Stimulated activated CD4-positive, alpha-beta T cell treated with anti-CD3 and anti-CD28 coated beads, Interleukin-12 subunit alpha, Interleukin-12 subunit beta, amount 100 ng/mL, for 48 hours (primary cell): ENCODE measurements at places on chromosomes 2 and 18.

DNA sequence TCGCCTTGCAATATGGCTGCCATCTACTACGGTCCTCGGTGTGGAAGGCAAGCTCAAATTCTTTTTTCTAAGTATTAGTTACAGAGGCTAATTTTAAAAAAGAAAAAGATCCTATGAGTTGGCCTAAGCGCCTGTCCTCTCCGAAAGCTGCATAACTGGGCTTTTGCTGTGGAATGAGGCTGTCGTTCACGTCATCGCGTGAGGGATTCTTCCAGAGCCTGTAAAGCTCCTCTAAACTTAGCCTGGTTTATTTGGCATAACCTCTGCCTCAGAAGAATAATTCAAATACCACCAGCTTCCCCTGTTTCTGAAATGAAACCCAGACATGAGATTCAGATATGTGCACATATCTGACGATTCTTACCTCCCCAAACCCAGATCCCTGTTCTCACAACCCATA lies 187.4 kb downstream of the DNER start:
- DNase-seq, result no peak

DNA sequence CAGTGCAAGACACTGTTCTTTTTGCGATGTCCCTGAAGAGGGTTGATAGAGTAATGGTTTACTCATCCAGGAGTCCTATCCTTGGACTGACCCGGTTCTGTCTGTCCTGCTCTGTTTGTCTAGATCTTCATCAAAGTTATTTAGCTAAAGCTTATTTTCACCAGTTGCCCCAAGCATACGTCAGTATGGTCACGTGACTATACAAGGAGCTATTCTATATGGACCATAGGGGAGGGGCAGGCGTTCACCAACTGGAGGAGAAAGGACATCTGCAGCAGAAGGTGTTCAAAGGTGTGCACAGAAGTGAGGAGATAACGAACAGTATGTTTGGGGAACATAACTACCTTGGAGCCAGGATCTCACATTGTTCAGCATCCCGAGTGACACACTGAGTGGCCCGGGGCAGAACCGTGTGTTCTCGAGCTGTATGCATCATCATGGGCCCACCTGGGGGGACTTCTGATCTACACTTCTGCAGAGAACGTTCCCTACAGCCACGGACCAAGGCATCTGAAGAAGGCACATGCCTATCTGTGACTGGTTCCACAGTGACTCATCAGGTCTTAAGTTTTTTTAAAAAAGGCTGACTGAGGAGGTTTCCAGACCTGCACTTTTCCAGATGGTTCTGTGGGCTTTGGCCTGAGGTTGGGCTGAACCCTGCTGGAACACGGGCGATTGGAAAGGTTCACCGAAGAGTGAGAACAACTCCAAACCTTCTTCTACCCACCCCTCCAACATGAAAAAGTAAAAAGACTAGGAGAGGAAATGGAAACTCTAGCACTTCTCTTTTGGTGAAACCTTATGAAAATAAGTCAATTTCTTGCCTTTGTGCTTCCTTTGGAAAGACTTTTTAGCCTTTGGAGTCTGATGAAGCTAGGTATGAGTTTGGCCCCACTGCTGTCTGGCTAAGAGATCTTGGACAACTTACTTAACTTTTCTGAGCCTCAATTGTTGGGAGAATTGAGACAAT lies 68.6 kb upstream of the YWHAQ start:
- DNase-seq, result no peak

DNA sequence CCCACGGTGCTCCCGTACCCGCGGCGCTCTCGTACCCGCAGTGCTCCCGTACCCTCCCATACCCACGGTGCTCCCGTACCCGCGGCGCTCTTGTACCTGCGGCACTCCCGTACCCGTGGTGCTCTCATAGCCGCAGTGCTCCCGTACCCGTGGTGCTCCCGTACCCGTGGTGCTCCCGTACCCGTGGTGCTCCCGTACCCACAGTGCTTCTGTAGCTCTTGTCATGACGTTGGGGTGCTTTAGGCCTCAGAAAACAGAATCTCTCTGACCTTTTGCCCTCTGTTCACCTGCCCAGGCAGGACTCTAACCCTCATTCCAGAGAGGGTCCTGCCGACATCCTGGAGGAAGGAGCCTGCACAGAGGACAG lies 35.3 kb downstream of the SLC66A2 start:
- no peak for DNase-seq

GRCh38 chr2:75076088-75076487 lies 117.6 kb downstream of the POLE4 start:
- DNase-seq, result no peak

DNA sequence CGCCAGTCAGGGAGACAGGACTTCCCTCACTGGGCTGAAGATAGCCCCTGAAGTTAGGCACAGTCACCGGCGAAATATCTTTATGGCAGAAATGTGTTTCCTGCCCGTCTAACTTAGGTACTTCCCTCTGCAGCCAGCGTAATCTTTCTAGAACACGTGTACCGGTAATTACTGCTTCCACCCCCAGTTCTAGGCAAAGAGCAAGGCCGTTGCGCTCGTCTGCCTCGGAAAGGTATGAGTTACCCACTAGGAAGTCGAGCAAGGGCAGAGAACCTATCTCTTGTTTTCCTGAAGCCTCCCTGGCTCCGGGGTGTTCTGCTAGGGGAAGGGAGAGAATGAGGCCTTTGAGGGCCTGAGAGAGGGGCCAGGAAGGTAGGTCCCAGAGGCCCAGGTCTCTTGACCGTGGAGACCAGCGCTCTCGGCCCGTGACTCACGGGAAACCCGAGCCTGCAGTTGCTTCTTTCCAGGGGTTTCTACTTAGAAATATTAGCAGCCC lies 70.0 kb downstream of the TWSG1 start:
- DNase-seq, result no peak

DNA sequence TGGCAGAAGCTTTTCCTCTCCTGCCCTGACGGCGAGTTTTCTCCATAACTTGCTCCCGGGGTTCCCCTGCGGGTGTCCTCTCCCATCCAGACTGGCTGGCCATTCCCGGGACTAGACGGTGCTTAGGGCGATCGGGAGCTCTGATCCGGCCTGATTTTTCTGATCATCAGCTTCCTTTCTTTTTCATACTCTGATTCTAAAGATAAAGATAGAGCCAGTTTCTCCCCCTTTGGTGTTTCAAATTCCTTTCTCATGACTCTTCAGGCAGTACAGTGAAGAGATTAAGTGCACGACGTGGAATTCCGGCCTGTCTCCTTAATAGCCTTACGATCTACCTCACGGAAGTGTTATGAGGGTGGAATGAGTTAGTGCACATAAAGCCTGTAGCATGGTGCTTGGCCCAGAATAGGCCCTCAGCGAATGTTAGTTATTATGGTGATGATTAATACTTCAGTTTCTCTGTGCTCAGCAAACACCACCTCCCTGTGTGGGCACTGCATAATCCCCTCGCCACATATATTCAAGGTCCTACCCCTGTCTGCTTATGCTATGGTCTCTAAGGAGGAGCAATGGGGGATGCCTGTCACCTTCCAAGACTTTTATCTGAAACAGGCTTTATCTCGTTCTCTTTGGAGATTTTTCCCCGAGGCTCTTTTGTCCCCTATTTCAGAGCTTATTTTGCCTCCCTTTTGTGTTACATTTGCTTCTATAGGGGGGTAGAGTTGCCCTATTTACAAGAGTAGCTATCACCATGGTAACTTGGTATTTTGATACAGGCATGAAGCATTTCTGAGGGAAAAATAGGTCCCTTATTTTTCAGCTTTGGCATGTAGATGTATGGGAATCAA lies 254.8 kb downstream of the CDH2 start:
- no peak for DNase-seq

- DNase-seq, result no peak
These were observed 119.4 kb downstream of the CYRIA start for GRCh38 chr2:16546128-16546754.

DNA sequence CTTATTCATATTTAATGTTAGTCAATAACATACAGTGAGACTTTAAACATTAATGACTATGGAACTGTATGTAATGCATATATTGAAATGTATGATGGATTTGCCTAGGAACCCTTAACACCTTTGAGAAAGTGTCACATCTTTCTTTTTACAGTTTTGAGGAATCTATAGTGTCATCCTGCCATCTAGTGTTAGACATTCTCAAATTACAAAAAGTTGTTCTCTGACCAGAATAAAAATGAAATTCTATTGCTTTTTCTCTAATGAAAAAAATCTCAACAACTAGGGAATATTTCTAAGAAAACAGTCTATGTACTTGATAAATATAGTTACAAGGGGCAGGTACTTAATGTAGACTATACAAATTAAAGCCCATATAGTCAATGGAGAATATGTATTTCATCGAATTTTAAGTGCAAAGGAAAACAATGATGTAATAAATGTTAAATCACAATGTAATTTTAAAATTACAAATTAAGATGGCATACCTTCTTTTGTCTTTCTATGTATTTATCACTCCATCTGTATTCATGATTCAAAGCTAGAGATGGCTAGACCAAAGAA lies 5.1 kb upstream of the CALCRL start:
- no peak for DNase-seq

DNA sequence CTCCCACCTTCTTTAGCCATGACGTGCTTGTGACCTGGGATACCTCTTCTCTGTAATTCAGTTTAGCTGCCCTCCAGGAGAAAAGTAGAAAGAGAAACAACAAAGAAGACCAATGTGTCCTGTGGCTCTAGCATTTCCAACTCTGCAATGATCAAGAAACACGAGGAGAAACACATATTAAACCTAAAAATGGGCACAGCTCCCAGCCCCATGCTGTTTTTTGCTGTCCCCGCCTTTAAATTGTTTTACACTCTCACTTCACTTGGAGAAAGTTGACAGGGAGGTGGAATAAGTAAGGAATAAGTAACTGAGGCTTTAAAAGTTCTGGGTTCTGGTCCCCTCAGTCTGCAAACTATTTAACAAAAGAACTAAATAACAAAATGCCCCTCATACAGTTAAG lies 390.6 kb downstream of the TNS1 start:
- DNase-seq, result no peak

DNA sequence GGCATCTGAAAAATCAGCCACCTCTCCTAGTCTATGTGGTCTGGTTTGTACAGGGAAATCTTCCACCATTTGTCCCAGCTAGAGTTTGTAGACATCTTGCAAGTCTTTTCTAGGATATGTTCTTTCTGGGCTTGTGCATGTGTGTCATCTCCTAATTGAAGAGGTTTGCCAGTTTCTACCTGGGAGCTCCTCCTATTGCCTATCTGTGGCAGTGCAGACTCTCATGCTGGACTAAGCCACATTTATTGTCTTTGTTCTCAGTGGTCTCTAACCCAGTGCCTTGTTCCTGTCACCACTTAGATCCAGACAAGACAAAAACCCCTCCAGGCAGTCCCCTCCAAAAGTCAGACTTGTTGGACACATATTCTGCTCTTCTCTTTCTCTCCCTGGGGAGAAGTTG lies 72.0 kb upstream of the MRPS9 start:
- no peak for DNase-seq

DNA sequence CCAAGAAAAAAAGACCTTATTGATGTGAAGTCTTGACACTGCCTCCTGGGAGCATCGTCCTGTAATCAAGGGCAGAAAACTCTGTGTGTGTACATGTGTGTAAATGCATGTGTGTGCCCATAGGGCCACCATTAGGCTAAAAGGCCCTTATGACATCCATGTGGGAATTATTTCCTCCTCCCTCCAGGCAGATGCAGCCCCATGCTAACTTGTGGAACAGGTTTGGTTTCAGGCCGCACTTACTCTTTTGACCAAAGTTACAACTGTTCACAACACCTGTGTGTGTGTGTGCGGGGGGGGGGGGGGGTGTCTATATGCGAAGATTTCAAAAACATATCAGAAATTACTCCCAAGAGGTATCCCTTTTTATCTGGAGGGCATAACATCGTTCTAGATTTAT lies 87.4 kb upstream of the SLC14A2 start:
- no peak for DNase-seq

- no peak for DNase-seq
These were observed 1.9 kb downstream of the YES1 start for GRCh38 chr18:809985-810642.

DNA sequence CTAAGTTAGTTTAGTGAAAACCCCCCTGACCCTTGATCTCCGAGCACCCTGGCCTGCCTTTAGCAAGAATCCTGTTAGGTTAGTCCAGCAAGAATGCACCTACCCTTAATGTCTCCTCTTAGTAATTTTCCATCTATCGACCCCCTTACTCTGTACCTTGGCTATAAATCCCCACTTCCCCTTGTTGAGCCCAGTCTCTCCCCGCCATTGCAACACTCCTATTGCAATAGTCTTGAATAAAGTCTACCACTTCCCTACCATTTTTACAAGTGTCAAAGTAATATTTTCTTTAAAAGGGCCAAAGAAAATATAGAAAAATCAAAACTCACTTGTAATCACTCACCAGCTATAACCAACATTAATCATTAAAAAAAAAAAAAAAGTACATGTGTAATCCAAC lies 4.2 kb upstream of the ZBTB7C start:
- no peak for DNase-seq

- no peak for DNase-seq
These were observed 43.7 kb upstream of the DARS1 start for GRCh38 chr2:136029149-136029548.

DNA sequence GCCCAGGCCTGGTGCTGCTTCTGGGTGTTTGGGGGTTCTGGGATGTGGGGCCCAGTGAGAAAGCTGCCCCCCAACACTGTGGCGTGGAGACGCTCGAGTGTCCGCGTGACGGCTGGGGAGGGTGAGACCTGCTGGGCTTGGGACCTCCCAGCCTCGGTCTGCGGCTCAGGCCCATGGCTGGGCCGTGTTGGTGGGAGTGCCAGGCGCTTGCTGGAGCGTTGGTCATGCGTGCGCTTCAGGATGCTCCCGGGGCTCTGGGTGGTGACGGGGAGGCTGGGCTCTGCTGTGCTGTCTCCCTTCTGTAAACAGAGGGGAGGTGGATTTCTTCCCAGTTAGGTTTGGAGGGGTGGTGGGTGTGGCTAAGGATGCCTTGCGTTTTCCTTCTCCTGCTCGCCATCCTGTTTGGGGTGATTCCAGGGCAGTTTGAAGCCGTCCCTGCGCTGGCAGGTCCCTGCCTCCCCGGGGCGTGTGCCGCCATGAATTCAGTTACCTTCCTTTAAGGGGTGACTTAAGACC lies 606 bp downstream of the GAL3ST2 start:
- DNase-seq, result no peak

DNA sequence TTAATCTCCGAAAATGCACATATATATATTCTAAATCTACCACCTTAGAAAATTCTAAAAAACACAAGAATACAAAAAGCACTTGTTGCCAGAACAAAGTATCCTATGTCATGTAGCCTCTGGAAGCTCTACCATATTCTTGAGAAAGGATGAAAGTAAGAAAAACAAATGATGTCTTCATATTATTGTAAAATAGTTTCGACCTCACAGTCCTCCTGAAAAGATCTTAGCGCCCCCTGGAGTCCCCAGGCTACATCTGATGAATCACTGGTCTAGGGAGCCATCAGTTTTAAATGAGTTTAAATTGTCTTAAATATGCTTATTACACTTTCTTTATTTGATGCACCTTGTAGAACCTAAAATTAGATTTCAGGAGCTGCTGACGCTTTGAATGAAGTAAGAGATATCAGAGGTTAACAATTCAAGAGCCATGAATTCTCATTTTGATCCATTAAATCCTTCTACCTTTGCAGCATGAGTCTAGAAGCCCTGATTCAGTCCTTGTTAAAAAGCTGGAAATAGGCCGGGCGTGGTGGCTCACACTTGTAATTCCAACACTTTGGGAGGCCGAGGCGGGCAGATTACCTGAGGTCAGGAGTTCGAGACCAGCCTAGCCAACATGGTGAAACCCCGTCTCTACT lies 138.8 kb downstream of the MCFD2 start:
- peak; percentile 51 for DNase-seq
